Hepatocyte (in vitro differentiated cells): ENCODE measurements at places on chromosomes 4 and X. TPM values are rescaled to one million over a fixed set of nuclear protein-coding genes. Genes with fewer than 3 reads are reported as not detected.

The BMX gene
- not detected in 2 replicates for polyA plus RNA-seq

The IL13RA1 gene
- polyA plus RNA-seq: 20.3 and 27.2 TPM in 2 replicates

The SOD3 gene
- 18.1 and 20.3 TPM in 2 replicates for polyA plus RNA-seq

The ZDHHC15 gene
- polyA plus RNA-seq: 0.65 and 0.84 TPM in 2 replicates

The DUSP21 gene
- polyA plus RNA-seq: not detected in 2 replicates

The SULT1B1 gene
- 10.1 and 10.7 TPM in 2 replicates for polyA plus RNA-seq

The CCDC149 gene
- polyA plus RNA-seq: 11.1 and 12.3 TPM in 2 replicates

The MYOZ2 gene
- 0.13 TPM in 1 of 2 replicates, not detected in the other for polyA plus RNA-seq

The H2BW2 gene
- polyA plus RNA-seq: not detected in 2 replicates

The HPSE gene
- 3.8 and 8.0 TPM in 2 replicates for polyA plus RNA-seq

The CLIC2 gene
- polyA plus RNA-seq: 0.47 and 0.71 TPM in 2 replicates

The NKX3-2 gene
- polyA plus RNA-seq: 0.33 and 0.41 TPM in 2 replicates

The GATA1 gene
- polyA plus RNA-seq: 0.13 TPM in 1 of 2 replicates, not detected in the other

The COL25A1 gene
- 0.28 and 0.95 TPM in 2 replicates for polyA plus RNA-seq
